ENCODE measurements at places on chromosomes 3 and 15.

DNA sequence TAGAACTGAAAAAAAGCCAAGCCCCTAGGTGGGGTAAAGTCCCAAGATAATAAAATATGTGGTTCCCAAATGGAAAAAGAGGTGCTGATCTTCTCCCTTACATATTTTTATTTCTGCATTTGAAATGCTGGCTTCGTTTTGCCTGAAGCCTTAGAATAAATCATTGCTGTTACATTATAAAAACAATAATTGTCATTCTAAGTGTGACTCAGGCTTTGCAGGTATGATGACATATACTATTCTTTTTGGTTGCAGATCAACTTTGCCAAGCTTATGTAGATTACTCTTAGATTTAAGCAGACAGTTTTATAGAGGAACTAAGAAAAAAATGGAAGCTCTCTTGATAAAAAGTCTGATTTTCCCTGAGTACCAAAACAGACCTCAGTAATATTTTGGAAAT, 7.5 kb downstream of the IDH3A start:
- DNase-seq: no peak

- DNase-seq: peak; percentile 49
These were observed 1.8 kb downstream of the PSTPIP1 start for GRCh38 chr15:76996526-76997401.

DNA sequence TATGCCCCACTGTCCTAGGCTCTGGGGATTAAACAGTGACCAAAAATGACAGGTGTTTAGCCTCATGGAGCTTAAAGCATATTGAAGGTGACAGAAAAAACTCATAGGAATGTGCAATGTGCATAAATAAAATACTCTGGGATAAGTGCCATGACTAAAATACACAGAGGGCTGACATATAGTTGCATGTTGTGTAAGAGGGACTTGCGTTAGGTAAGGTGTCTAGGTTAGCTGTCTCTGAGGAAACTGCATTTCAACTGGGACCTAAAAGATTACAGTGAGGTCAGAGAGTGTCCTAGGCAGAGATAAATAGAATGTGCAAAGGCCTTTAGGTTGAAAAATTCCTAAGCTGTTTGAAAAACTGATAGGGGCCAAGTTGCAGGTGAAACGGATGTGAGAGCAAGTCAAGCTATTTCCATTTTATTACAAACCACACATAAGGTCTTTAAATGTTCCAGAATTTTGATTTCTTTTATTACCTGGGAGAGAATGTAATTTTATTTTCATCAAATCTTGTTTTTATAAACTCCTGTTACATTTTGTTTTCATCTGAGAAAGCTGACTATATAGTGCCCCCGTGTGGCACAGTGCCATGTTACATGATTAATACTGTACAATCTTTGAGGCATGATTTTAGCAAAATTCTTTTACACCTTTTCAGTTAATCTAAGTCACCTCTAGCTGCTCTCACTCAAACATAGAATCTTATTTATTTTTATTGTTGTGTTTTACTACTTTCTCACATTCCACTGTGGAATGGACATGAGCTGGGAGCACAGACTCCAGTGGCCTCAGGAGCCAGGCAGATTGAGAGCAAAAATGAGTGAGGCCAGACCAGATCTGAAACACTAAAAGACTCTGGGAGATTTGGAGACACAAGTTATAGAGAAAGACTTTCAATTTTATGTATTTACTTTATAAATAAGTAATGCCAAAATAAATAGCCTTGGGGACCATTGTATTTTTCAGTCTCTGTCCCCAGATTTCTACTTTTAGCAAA, 259.6 kb upstream of the ZNF717 start:
- no peak for DNase-seq

DNA sequence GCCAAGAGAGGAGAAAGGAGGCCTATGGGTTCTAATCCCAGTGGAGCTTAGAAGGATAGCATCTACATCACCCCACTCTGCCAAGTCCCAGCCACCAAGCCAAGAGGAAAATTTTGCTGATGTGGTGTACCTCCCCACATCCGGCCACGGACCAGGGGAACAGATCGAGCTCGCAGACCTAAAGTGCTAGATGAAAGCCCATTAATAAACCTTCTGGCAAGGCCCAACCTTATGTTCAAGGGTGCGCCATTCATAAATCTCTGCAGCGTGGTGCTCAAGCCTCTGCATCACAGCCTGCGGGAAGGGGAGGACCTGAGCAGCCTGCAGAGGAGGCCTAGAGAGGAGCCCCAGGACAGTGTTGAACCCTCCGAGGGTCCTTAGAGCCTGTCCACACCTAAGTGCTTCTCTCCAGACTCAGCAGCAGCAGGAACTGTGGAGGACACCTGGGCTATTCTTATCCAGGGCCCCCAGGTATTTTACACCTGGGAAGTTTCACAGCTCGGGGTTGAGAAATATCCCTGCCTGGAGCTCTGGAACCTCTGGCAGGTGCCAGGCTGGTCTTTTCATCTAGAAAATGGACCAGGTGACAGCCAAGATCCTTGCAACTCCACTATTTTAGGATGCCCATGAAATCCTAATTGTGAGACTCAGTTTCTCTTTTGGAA, 68.0 kb downstream of the MRPL46 start:
- no peak for DNase-seq

- no peak for DNase-seq
These were observed 11.9 kb downstream of the MCM2 start for GRCh38 chr3:127610105-127610504.

- no peak for DNase-seq
These were observed 463.5 kb downstream of the RAP2B start for GRCh38 chr3:153625506-153625905.

DNA sequence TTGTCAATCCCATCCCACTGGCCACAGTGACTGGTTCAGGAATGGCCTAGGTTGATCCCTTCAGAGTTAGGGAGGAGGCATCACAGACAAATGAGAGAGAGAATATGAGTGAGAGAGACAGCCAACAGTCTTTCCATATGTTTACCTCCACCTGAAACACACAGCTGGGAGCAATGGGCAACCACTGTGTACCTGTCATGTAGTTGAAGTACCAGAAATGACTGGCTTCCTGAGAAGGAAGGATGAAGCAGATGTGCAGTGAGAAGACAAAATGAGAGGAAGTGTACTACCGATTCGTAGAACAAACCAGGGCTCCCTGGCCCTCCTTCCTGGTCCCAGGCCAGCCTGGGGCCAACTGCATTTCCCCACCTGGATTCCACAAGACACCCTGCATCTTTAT, 27.4 kb downstream of the SRGAP3 start:
- DNase-seq: no peak

DNA sequence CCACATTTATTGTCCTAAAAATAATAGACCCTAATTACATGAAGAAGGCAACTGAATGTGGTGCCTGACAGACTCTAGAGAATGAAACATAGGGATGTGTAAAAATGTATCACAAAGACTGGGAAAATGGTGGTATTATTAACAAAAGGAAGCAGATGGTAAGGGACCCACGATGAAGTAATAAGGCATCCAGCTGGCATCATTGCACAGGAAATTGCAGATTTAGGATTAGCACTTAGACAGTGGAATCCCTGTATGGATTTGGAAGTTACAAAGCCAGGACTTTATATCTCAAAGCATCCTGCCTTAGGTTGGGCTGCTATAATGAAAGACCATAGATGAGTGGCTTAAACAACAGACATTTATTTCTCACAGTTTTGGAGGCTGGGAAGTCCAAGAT, 104.3 kb downstream of the PPM1L start:
- DNase-seq: no peak

GRCh38 chr3:50525987-50526386, 22.6 kb upstream of the CACNA2D2 start:
- DNase-seq: no peak

DNA sequence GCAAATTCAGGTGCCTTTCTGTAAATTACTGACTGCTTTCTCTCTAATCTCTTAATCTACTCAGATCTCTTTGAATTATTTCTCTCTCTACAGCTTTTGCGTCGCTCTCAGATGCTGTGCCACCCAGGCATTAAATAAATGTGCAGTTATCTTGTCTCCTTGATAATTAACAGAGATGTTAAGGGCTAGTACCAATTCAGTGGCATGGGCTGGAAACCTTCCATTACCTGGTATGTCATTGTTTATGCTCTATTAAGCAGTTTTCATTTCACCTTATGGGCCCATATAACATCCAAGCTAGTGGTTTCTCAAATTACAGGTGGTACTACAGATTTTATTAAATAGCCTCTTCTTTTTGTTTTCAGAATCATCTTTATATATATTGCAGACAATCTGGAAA, 66.0 kb downstream of the PEX5L start:
- DNase-seq: no peak

DNA sequence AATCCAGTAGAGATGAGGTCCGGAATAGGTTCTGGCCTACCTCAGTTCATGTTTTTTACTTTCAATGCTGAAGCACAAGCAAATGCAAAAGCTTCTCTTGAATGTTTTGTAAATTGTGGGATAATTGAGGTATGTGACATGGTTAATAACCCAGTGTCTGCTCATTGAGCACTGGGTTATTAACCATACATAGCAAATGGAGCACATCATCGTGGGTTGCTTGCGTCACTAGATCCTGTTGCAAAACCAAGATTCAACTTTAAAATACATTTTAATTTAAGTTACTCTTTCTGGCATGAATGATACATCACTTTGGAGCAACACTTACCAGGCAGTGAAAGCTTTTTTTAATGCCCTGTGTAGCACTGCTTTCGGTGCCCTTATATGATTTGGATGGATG, 165.6 kb downstream of the IGF1R start:
- no peak for DNase-seq

DNA sequence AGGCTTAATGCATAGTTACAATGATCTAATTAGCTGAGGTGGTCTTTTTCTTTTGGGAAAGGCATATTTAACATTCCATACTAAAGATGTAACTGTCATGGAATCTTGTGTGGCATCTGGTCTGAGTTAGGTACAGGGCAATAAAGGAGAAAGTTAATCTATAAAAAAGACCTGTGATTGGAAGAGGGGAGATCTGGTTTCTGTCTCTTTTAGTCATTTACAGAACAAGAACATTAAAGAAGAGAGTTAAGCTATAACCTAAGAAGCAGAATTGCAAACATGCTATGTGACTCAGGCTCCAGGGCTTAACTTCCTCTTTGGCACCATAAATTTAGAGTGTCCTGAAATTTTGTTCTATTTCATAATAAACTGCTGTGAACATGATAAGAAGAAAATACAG, 47.2 kb upstream of the MME start:
- no peak for DNase-seq

DNA sequence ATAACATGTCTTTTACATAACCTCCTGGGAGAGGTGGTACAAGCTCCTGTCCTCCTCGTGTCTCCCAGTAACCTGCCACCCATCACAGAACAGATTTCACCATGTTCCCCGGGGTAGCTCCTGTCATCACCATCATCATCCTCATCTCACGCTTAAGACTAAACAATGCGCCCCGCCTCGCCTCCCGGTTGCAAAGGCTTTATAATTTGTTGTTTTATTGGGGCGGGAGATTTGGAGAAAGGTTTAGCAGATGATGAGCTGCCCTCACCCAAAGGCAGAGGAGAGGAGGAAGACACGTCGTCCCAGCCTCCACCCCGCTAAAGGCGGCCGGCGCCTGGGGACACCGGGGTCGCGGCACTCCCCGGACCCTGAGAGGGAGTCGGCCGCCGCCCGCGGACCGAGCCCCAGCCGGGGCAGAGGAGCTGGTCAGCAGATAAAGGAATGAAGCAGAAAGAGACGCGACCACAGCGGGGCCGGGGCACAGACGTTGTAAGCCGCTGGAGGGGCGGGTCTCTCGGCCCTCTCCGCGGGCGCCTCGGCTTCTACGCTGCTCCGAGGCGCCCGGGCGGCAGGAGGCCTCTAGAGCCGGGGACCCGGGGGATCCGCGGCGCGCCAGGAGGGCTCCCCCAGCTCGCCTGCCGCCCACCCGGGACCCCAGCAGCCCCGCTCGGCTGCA, 589 bp downstream of the HERC1 start:
- DNase-seq: peak; percentile 16

DNA sequence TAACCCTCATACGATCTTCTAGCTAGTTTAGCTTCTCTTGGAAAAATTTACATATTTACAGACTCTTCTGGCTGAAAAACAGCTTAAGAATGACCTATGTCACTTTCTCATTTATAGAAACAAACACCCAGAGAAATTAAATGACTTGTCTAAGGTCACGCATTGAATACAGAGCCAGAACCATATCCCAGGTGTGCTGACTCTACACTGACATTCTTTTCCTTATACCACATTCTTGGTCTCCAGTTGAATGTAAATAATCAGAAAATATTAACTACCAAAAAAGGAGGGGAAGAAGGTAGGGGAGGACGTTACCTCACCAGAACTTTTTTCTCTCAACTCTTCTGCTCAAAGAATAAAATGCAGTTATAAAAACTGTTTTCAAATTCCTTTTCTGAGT, 95.0 kb downstream of the THRB start:
- no peak for DNase-seq

DNA sequence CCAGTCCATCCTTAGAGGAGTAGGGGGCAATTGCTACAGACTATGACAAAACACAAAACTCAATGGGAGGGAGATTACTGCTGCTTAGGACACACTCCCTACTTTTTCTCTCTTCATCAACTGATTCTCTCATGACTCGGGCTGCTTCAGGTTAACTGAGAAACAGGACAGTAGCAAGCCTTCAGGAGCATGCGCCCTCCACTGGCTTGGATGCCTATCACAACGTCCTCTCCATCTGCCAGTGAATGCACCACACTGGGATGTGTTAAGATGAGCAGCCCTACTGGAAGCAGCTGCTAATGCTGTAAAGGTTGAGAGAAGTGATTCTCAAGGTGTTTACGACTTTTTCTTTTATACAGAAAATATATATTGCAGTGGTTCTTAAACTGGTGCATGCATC, 542.3 kb downstream of the EDEM1 start:
- DNase-seq: no peak

GRCh38 chr15:41169781-41170180, 53.7 kb upstream of the INO80 start:
- no peak for DNase-seq

DNA sequence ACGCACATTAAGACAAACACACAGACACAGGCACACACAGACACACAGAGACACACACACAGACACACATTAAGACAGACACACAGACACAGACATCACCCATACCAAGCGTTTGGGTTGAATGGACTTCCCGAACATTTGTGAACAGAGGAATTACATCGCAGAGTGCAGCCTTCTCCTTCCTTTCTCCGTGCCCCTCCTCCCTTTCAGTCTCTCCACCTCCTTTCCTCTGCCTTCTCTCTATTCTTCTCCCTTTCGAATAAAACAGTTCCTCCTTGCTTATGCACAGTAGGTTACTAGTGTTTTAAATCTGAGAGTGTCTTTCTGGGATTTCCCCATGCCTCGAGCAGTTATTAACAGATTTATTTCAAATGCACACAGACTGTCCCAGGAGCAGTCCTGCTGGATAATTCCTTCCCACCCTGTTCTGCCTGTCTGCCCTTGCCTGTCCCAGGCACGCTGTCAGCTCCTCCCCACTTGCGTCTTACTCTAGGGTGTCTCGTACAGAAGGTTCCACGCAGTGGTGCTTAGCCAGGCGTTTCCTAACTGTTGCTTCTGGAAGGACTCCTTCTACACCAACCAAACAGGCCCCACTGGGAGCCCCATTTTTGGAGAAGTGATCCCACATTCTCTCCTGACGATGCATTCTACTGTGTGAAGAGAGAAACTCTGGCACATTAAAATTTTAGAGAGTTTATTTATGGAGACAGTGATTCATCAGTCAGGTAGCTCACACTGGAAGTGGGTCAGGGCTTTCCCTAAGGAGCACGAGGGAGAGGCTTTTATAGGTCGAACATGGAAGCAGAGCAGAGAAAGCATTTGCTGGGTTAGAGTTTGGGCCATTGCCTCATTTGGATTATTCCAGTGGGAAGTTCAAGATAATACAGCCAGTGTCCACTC, 163.8 kb downstream of the SV2B start:
- no peak for DNase-seq

GRCh38 chr15:90449206-90449735, 61.2 kb downstream of the IQGAP1 start:
- DNase-seq: no peak

GRCh38 chr3:17141699-17142098, 256.9 kb downstream of the PLCL2 start:
- DNase-seq: no peak

All from CD8-positive, alpha-beta memory T cell (primary cell).